D721Med (cell line): ENCODE measurements at places on chromosomes 4 and X.

GRCh38 chr4:25129917-25130316 lies 30.3 kb downstream of the SEPSECS start:
- no peak for DNase-seq

DNA sequence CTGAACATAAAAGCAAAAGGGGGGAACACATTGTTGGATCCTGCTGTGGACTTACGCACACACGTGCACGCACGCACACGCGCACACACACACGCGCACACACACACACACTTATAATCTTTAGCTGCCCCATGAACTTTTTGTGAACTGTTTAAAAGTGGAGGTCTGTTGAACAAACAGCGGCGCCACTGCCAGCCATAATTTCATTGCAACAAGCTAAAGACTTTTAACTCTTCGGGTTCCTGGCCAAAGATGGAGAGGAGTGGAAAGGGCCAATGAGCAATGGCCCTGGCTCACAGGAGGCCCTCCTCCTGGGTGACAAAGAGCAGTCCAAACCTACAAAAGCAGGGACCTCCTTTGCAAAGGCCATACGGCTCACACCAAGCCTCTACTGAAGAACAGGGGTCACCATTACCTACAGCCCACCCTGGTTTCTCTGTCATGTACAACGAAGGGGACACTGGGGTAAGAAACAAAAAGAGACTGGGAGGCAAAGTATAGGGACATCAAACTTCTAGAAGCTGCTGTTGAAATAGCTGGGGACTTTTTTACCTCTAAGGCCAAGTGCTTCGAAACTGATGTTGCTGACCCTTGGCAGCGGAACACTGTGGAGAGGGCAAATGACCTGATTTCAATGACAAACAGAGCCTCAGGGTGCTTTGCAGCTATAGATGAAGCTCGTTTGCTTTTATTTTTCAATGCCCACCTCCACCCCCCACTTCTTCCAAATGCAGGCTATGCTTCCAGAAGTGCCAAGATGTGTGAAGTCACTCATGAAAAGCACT lies 16.7 kb downstream of the BCOR start:
- no peak for DNase-seq

- DNase-seq: no peak
These were observed 63.4 kb downstream of the DCUN1D4 start for GRCh38 chr4:51906167-51906958.

- DNase-seq: no peak
These were observed 4.0 kb downstream of the DCLK2 start for GRCh38 chr4:150082241-150082640.

DNA sequence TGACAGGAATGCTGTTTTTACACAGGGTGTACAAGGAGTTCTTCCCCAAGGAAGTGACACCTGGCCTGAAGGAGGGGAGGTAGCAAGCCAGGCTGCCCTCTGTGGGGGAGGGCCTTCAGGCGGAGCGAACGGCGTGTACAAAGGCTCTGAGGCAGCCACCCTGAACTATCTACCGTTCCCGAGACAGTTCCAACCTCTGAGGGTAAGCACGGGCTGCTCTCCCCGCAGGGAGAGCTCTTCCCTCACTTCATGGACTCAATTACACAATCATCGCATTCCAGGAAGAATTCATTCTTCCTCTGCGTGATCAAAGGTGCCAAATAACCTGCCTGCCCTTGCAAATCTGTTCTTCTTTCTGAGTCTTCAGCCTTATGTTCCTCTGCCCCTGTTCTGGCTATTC lies 4.8 kb downstream of the ELK1 start:
- DNase-seq: no peak

DNA sequence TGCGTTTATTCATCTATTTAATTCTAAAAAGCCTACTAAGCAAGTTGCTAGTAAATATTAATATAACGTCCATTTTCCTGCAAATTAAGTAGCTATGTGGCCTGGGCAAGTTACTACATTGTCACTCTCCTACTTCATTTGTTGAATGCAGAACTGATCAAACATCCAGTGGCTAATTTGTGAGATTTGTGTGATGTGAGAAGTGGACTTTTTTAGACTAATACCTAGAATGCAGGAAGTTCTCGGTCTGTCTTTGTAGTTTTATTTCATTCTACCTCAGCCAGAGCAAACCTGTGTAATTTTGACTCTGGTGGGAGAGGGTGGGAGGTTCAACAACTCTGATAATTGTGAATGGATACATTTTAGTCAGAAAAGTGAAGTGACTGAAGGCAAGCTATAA lies 840 bp downstream of the GUF1 start:
- DNase-seq: no peak

- no peak for DNase-seq
These were observed 22.0 kb upstream of the RPA4 start for GRCh38 chrX:96861661-96862060.

DNA sequence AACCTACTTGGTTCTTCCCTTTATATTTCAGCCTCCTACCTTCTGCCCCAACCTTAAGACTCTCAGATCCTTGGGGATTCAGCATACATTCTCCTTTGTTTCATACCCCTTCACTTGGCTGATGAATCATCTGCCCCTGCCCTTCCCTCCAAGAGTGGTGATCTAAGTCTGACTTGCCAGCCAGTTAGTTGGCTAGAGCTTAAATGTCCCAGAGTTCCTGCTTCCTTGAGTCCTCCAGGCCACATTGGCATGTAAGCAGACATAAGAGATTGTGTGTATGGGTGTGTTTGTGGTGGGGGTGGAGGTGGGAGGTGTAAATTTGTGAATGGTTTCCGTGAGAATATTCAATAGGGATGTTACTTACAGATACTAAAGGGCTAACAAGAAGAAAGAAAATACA lies 3.7 kb upstream of the TEX13D start:
- no peak for DNase-seq

DNA sequence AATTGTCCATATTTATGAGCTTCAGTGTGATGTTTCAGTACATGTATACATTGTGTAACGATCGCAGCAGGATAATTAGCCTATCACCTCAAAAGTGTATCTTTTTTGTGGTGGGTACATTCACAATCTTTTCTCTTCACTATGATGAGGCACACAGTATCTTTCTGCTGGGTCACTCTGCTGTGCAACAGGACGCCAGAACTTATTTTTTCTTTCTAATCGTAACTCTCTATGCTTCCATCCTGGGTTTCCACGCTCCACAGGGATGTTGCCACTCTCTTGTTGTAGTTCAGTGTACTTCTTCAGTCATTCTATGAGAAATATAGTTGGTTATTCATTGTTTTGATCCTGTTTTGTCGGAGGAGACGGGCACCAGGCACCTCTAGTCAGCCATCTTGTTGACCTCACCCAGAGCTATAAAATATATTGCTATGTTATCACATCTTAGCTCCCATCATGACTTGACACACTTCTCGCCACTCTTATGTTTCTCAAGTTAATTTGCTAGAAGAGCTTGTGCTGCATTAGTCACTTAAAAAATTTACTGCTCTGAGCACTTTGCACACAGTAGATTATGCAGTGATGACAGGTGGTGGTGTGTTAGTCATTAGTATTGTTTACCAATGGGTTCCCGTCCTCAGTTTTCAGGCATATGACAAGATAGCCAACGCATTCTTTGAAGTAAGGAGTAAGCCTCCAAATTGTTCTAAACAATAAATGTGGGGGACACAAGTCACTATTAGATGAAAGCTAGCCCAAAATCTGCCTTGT lies 1002.7 kb upstream of the PCDH7 start:
- no peak for DNase-seq

- DNase-seq: no peak
These were observed 180.2 kb downstream of the RBM46 start for GRCh38 chr4:154961263-154961662.

DNA sequence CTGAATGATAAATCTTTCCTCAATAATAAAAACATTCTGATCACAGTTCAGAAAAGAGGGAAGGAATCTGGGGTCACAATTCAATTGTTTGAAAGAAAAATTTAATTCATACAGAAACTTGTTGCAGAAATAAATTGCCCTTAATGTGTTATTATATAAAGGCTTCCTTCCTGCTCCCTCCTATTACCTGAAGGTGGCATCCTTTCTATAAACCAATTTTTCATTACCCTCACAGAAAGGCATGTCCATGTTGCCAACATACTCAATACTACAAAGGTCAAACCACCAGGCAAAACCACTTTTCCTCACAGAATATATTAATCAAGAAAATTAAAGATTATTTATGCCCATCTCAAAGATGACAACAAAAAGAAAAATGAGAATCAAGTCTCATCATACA lies 194.3 kb upstream of the CT83 start:
- no peak for DNase-seq

- DNase-seq: no peak
These were observed 758 bp upstream of the NR3C2 start for GRCh38 chr4:148442832-148443511.

- DNase-seq: no peak
These were observed 807 bp downstream of the SEL1L3 start for GRCh38 chr4:25861951-25862410.

DNA sequence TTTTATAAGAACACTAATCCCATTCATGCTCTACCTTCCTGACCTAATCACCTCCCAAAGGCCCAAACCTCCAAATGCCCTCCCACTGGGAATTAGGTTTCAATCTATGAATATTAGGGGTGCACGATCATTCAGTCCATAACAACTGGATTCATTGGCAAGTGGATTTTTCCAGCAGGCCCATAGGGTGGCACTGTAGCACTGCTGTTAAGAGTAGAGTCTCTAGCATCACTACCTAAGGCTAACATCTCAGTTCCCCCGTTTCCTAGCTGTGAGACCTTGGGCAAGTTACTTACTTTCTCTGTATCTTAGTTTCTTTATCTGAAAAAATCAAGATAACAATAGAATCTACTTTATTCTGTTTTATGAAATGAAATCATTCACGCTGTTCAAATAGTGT lies 315.8 kb downstream of the STIM2 start:
- DNase-seq: no peak

GRCh38 chr4:119035951-119036737 lies 99.5 kb upstream of the MYOZ2 start:
- no peak for DNase-seq

- DNase-seq: no peak
These were observed 580.4 kb downstream of the ANKRD50 start for GRCh38 chr4:124132161-124132560.

- no peak for DNase-seq
These were observed 126.5 kb downstream of the SLIT2 start for GRCh38 chr4:20378181-20378580.

GRCh38 chr4:75251547-75251946 lies 262.7 kb downstream of the RCHY1 start:
- DNase-seq: no peak

DNA sequence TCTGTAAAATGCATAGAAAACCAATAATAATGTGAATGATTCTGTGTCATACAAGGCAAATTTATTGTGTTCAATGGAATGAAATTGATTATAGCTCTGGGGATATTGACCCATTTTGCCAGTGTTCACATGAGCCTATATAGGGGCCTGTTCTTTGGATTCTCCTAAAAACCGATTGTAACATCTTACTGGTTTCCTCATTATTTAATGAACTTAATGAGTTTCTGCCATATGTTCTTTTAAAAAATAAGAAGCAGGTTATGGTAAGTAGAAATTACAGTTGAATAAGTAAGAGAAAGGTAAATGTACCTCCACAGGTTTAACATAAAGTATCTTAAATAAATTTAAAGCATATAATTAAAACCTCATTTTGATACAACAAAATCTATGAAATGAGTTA lies 24.6 kb upstream of the ADGRL3 start:
- no peak for DNase-seq

DNA sequence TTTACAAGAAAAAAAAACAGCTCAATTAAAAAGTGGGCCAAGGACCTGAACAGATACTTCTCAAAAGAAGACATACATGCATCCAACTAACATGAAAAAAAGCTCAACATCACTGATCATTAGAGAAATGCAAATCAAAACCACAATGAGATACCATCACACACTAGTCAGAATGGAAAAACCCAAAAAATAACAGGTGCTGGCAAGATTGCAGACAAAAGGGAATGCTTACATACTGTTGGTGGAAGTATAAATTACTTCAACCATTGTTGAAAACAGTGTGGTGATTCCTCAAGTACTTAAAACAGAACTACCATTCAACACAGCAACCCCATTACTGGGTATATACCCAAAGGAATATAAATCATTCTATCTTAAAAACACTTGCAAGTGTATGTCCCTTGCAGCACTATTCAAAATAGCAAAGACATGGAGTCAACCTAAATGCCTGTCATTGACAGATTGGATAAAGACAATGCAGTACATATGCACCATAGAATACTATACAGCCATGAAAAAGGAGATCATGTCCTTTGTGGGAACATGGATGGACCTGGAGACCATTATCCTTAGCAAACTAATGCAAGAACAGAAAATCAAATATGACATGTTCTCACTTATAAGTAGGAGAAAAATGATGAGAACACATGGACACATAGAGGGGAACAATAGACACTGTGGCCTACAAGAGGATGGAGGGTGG lies 97.6 kb downstream of the RAB28 start:
- DNase-seq: no peak

GRCh38 chr4:153207567-153207966 lies 3.3 kb downstream of the TRIM2 start:
- DNase-seq: no peak

DNA sequence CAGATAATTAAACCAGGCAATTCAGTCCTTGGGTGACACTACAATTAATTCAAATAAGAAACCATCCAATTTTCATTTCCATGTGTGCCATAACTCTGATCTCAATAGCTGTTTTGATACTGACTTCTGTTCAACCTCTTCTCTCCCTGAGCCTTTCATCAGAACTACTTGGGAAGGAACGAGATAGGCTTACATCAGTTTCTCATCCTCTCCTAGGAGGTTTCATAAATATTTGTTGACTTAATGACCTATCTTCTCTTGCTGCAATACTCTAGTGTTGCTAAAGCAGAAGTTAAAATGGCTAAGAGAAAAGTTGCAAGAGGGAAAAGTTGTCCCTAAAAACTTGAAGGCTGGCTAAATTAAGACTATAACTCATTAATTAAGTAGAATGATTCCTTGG lies 41.8 kb downstream of the PRKG2 start:
- DNase-seq: no peak

DNA sequence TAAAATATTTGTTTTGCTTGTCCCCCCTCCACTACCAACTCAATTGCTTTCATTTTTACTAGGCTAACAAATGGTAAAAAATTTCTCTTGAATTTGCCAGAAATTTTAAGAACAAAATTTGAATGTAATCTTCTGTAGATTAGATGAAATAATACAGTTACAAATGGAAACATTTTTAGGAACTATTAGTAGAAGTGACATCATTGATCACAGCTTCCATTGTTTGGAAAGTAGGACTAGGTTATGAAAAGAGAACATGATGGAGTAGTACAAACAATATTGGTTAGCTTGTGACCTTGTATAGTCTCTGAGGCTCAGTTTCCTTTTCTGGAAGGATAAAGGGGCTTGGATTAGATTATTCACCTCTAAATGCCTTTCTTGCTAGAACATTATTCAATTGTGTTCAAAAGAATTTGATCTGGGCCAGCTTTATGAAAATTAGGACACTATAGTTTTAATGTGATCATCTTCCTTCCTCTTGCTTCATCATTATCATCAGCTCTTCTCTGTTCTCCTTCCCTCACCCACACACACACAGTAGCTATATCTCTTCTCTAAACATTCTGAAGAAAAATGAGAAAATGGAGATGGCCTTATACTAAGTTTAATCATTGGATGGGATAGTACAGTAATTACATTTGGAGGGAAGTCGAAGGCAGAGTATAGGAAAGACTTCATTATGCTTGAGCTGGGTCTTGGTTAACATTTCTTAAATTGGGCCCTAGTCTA lies 9.9 kb downstream of the MTMR1 start:
- DNase-seq: no peak

- DNase-seq: no peak
These were observed 132.7 kb upstream of the MAP3K15 start for GRCh38 chrX:19647731-19648588.
